ENCODE measurements at places on chromosomes 2 and 18. TPM values are rescaled to one million over a fixed set of nuclear protein-coding genes. Genes with fewer than 3 reads are reported as not detected.

The INO80B gene
- 28.3 TPM for total RNA-seq

The SERPINB12 gene
- not detected for total RNA-seq

DNA sequence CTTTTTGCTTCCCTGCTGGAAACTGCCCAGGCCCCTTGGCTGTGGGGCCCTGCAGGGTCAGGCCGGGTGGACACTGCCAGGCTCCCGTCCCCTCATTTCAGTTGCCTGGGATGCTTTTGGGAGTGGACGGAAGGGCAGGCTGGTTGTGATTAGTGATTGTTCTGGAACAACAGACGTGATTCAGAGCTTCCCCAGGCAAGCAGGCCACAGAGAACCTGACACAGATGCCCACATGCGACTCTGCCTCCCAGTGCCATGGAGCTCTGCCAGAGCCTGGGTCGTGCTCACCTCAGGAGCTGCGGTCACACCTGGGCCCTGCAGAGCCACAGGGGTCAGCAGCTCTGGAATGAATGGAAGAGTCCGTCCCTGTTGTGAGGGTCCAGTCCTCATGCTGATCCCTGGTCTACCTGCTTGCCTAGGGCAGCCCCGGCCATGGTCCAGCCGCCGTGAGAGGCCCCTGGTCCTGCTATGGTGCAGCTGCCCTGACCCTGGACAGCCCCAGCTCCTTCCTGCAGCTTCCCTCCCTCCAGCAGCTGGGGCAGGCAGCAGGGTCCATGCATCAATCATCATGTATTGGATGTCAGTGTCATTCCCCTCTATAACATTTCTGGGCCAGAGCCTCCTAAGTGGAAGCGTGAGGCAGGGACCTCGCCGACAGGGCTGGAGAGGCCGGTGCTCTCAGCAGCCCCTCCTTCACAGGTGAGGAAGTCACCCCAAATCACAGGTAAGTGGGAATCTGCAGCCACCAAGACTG is 518.6 kb upstream of the MYT1L start:
- H3K4me1 ChIP-seq = no peaks in the 10 kb centered on the region
- DNase-seq = no peak
- H3K36me3 ChIP-seq = no peaks in the 10 kb centered on the region
- no peaks in the 10 kb centered on the region for H3K27me3 ChIP-seq

DNA sequence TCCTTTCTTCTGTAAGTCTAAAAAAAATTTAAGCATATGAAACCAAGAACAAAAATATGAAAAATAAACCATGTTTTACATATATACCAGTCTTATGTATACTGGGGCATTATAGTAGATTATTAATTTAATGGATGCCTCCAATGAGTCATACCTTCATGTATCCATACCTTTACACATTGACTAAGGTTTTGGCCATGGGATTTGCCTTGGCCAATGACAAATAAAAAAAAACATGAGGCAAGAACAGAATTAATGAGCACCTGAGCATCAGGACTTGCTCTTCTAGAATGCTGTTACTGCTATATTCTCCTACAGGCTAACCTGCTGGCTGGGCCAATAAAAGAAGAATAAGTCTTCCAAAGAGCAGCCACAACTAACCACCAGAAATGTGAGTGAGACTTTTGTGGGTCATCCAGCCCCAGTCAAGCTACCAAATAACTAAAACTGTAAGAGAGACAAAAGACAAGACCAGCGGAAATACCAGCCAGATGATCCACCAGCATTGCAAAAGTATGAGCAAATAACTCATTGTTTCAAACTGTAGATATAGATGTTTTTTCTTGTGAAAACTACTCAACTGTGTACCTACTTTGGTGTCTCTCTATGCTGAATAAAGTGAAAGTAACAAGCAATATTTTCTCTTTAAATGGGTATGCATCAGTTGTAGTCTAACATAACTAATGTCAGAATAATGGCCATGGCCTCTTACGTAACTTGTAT is 749.6 kb upstream of the VRK2 start:
- no peak overlapping the region for H3K4me3 ChIP-seq
- no peaks in the 10 kb centered on the region for H3K36me3 ChIP-seq
- no peak for DNase-seq
- H3K27ac ChIP-seq = no peak overlapping the region
- no peaks in the 10 kb centered on the region for H3K4me1 ChIP-seq

DNA sequence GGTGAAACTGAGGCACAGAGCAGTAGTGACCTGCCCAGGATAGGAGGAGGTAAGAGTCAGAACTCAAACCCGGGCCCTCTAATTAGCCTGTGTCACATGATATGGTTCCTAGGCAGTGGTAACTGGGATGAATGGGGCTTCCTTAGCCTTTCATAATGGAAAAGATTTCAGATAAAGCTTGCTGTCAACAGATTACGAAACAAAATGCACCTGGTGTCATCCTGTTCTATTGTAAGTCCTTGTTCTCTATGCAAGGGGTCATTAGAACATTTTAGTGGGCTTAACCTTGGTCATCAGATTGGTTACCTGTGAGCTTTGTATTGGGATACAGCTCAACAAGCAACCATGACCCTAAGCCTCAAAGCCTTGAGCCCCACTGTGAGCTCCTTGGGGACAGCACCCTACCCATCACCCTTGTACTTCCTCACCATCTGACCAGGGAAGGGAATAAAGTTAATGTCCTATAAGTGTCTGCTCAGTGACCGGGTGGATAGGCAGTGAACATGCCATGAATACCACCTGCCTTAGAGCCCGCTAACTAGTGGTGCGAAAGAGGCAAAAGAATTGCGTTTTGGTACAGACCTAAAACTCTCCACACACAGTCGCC is 70.3 kb upstream of the RMDN2 start:
- no peaks in the 10 kb centered on the region for H3K36me3 ChIP-seq
- peaks cover 6% of the 10 kb centered on the region for H3K27me3 ChIP-seq
- no peak overlapping the region for H3K27ac ChIP-seq
